ENCODE measurements at places on chromosomes 16 and 17.

DNA sequence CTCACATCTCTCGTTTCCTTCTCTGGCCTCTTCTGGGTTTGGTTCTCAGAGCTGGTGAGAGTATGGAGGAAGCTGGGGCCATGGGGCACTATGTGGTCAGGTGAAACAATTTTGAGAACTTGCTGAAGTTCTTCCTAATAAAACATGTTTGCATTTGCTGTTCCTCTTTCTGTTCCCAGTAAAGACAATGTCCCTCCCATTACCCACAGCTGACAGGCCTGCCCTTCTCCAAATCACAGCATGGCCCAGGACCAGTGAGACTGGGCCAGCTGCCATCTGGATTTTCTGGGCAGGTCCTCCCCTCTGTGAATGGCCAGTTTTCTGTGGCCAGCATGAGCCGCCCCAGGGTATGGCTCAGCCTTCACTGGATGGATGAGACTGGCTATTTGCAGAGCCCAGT, at the start of gene CD300H:
Gene CD300H, minus strand, starts transcription at position 113 of the 400 bp plus-strand sequence.
- no peak for DNase-seq

DNA sequence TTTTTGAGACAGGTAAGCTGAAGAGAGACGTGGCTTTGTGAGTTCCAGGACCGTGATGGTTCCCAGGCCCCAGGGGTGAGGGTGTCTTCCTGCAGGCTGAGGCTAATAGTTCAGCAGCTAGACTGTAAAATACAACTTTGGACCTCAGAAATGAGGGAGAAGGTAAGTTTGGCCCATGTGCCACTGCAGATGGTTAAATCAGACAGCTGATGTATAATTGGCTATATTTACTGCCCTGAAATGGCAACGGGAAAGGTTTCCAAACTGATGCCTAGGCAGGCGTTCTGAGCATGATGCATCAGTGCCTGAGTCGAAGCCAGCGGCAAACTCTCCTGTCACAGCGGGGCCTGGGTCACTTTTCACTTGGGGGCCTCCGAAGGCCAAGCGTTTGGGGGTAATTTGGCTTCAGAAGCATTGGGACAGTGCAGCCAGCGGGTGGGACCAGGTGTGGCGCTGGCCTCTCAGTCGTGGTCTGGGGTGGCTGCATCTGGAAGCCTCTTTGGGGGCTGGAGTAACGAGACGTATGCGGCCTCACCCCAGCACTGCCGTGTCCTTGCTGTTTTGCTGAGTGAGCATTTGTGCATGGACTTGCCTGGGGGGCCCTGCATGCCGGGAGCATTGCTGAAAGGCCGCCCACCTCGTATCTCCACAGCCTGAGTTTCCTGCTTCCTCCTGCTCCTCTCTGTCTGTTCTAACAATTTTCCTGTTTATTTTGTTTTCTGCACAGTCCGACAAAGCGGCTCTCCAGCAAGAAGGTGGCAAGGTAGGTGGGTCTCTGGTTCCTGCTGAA, 31.2 kb upstream of the CAPN15 start:
- no peak for DNase-seq

DNA sequence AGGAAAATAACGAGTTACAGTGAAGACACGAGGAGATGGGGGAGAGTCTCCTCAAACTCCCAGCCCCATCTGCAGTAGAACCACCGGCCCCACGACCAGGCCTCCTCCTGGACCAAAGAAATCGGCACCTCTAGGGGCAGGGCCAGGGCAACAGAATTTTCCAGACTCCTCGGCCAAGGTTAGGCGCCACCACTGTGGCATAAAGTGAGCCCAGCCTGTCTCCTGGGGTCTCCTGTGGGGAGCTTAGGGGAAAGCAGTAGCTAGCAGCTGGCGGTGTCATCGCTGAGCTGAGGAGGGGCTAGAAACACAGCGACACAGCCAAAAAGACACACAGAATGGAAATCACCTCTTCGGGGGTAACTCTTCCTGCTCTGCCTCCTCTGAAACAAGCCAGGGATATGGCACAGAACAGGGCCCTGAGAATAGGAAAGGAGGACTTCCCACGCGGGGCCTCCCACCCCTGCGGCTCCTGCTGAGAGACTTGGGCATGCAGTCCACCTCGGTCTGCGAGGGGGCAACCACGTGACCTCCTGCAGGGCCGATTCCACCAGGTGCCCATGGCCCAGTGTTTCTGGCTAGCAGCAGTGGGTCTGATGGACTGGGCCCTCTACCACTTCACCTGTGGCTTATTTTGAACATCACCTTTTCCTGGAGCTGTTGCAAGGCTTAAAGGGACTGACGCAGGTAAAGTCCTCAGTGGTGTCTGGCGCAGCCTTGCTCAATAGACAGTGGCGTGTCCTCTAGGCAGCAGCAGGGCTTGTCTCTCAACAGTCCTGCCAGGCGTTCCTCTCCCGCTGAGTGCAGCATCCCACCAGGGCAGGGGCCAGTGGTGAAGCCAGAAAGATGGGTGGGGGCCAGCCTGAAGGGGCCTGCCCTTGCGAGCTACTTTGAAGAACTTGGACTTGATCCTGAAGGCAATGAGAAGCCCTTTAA, 6.7 kb upstream of the GINS2 start:
- DNase-seq: no peak

DNA sequence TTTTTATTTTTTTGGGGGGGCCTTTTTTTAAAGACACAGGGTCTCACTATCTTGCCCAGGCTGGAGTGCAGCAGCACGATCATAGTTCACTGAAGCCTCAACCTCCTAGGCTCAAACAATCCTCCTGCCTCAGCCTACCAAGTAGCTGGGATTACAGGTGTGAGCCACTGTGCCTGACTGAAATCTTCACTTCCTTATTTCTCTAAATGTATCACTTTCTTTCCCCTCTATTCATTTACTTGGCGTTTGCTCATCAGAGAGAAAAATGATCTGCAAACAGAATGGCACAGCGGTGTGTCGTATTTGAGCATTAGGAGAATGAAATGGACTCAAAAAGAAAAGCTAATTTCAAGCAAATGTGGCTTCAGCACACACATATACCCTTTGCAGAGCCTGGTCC, 44.3 kb upstream of the CDH5 start:
- no peak for DNase-seq

- no peak for DNase-seq
Observed at GRCh38 chr17:6327007-6327406, 107.9 kb downstream of the AIPL1 start.

- DNase-seq: no peak
Observed at GRCh38 chr16:48158296-48158695, 2.5 kb upstream of the ABCC12 start.

- no peak for DNase-seq
Observed at GRCh38 chr17:75619506-75620431, 13.5 kb upstream of the SMIM5 start.

- no peak for DNase-seq
Observed at GRCh38 chr17:65173284-65173793, 36.2 kb downstream of the RGS9 start.

GRCh38 chr16:35725949-35726348, 2266.5 kb downstream of the TP53TG3F start:
- no peak for DNase-seq

DNA sequence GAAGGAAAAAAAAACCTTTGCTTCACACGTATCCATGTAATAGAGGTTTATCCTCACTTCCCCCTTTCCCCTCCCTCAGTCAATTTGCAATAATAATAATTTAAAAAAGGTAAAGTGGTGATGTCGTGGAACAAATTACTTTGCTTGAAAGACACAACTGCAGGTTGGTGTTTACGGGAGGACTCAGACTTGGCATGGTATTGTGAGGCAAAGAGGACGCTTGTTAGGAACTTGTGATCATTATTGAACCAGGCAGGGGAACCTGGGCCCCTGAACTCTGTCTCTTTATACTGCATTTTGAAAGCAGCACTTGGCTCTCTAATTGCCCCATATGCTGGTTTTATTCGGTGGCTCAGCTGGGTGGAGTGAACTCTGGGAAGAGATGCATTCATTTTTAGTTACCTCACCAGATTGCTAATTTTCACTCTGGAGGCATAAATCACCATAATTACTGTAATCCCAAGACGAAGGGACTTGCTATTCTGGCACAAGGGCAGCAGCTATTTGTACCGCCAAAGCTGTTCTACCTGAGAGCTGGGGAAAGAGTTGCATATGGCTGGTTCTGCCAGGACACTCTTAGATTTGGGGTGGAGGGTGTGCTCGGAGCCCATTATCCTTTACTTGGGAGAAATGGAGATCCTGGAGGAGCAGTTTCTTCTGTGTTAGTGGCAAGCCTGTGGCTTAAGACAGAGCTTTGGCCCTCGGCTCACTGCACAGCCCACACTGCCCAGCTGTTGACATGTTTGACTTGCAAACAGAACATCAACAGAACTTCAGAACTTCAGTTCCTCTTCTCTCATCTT, 5.7 kb upstream of the DHX8 start:
- DNase-seq: no peak

- no peak for DNase-seq
Observed at GRCh38 chr16:47865337-47865855, 290.4 kb downstream of the ABCC12 start.

GRCh38 chr17:79306424-79307318, 232.0 kb downstream of the ENGASE start:
- DNase-seq: no peak

GRCh38 chr16:57409065-57409464, 4.5 kb downstream of the CCL17 start:
- DNase-seq: no peak

GRCh38 chr16:12629271-12629670, 174.4 kb downstream of the CPPED1 start:
- no peak for DNase-seq

GRCh38 chr17:44652727-44653126, 3.5 kb upstream of the MEIOC start:
- DNase-seq: no peak

GRCh38 chr16:87555647-87556046, 46.7 kb upstream of the JPH3 start:
- no peak for DNase-seq

DNA sequence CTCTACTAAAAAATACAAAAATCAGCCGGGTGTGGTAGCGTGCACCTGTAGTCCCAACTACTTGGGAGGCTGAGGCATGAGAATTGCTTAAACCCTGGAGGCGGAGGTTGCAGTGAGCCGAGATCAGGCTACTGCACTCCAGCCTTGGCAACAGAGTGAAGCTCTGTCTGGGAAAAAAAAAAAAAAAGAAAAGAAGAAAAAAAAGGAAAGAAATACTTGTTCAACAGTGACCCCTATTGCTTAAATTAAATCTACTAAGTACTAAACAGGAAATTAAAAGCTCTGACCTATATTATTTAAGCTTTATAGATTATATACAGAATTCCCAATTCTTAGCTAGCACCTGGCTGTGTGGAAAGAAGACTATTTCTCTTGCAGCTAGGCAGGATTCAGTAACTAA, 48.9 kb downstream of the FBXL20 start:
- DNase-seq: no peak

- no peak for DNase-seq
Observed at GRCh38 chr16:88713568-88714419, 7.5 kb downstream of the CTU2 start.

GRCh38 chr16:89200850-89201411, 594 bp upstream of the SLC22A31 start:
- no peak for DNase-seq

DNA sequence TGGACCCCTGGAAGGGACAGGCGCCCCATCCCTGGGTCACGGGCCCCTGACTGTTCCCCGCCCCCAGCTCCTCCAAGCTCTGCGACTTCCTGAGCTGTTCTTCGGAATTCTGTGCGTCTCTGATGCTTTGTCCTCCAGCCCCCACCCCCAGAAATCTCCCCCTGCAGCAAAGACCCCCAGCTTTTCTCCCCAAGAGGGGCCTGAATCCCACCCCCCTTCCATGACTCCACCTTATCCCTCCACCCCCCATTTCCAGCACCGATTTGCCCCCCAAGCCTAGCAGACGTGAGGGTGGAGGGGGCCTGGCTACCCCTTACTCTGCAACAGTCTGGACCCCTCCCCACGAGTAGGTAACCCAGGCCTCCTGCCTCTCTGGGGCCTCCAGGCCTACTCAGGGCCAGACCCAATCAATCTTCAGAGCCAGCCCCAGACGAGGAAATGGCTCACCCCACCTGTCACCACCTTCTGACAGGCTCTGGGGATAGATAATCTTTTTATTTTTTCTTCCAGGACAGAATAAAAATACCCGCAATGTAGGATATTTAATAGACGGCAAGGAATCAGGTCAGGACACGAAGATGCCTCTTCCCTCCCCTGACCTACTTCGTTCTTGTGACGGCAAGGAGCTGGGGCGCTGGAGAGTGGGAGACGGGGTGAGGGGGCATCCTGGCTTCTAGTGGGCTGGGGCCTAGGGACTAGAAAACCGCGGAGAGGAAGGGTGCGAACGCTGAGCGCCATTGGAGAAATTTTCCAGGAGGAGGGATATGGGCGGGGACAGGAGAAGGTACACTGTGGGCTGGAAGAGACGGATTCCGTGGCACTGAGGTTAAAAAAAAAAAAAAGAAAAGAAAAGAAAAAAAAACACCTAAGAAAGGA, 744 bp upstream of the PLXDC1 start:
- DNase-seq: no peak

GRCh38 chr17:28334666-28335200, 539 bp downstream of the IFT20 start:
- DNase-seq: no peak

- DNase-seq: no peak
Observed at GRCh38 chr17:38617074-38617860, 11.5 kb upstream of the SRCIN1 start.

DNA sequence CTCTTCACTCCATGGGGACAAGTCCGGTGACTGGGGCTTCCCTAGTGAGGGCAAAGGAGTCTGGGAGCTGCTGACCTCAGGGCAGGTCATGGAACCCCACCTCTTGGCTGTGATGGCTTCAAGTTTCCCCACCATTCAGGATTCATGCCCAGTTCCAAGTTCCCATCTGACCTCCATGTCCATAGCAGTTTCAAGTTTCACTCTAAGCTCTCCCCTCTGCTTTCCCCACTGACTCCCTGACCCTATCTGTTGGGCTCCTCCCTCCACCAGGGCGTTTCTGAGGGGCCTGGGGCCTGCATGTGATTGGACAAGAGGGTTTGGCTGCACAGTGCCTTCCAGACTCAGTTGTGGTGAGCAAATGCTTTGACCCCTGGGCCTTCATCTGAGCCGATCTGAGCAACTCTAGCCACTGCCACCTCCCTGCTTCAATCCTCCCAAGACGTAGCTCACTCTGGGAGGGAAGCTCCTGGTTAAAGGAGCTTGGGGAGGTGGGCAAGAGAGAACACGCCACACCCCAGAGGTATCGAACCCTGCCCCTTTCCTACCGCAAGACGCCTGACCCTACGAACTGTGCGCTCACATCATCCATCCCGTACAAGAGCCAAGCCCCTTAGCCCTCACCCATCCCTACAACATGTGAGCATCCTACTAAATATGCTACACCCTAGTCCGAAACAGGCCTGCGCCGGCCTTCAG, 8.3 kb downstream of the ZNF629 start:
- DNase-seq: no peak

- no peak for DNase-seq
Observed at GRCh38 chr16:24118126-24118821, 137.9 kb upstream of the CACNG3 start.

GRCh38 chr16:11642765-11643116, 25.5 kb upstream of the SNN start:
- no peak for DNase-seq

DNA sequence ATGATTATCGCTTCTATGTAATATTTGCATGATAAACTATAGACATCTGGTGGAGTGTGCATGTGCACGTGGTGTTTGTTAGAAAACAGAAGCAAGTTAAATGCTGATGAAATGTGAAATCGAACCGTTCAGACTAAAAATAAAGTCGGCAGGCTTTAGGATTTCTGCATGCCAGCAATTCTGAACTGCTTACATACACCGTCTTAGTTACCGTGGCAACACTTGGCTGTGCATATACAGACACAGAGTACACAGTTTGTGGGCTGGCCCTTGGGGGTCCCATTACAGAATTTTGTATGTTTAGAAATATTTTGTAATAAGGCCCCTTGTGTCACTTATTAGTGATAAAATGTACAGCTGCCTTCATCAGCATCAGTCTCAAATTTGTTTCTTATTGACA, 605.5 kb downstream of the RBFOX1 start:
- DNase-seq: peak; percentile 21

GRCh38 chr17:15343749-15344148, 2.4 kb upstream of the TEKT3 start:
- DNase-seq: no peak
